CD4-positive, alpha-beta T cell treated with Interleukin-4 for 1 hour (primary cell): ENCODE measurements at places on chromosomes 7 and 10.

DNA sequence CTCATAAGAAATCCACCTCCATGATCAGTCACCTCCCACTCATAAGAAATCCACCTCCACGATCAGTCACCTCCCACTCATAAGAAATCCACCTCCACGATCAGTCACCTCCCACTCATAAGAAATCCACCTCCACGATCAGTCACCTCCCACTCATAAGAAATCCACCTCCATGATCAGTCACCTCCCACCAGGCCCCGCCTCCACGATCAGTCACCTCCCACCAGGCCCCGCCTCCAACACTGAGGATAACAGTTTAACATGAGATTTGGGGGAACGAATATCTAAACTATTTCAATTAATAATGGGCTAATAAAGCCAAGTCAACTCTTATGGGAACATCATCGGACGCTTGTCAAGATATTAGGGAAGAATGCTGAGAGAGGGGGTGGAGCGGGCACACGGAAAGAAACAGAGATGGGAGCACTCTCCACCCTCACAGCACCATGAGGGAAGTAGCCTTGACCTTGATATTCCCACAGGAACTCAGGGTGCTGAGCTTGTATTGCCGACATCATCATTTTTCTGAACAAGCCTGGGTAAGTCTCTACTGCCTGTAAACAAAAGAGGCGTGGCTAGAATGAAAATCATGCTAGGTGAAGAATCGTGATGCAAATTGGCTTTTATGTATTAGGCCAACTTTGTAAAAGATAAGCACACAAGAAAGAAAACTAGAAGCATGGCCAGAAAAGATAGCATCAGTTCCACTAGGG is 303.5 kb upstream of the KLF6 start:
- no peak for DNase-seq

DNA sequence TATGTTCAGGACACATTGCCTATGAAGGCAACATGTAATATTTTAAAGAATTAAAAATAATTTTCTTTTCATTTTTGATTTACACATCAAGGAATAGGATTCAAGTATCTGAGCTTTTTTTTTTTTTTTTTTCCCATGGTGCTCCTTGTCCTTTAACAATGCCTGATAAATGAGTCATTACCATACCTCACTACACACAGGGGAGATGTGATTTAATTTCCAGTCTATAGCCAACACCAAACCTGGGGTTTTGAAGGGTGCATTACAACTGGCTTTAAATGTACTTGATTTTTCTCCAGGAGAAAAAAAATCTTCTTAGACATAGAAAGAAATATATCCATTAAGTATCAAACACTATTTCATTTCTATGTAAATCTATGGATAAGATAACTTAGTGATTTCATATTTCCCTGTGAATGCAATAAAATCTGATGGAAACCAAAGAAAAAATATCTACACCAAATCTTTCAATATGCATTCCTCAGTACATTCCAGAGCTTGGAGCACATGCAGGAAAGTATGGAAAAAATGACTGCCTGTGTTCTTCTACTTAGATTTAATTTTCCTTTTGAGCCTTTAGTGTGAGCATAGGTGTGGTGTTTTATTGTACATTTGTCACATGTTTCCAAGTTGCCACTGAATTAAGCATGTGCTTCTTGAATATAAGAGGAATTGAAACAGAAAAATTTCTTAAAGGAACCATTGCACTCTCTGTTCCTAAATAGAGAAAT is 204.8 kb upstream of the MEOX2 start:
- DNase-seq, result no peak

GRCh38 chr7:91596287-91596686 is 284.2 kb downstream of the MTERF1 start:
- DNase-seq, result no peak

DNA sequence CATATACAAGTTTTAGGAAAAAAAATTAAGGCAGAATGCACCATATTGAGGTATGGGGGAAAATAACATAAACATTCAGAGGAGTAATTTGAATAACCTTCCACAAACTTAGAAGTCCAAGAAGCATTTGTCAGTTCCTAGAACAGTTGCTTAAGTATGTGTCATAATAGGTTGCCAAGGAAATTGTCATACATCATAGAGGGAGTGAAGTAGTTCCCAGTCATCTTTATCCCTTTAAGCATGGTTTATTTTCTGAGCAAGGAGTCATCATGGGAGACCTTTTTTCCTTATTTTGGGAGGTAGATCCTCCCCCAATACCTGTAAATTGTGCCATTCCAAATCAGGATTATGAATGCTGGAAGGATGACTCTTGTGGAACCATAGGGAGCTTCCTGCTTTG is at the start of gene SSMEM1:
SSMEM1 (plus strand) TSS at position 219 of the 400 bp plus-strand sequence; CDS start at position 270, 51 bp downstream.
- no peak for DNase-seq

DNA sequence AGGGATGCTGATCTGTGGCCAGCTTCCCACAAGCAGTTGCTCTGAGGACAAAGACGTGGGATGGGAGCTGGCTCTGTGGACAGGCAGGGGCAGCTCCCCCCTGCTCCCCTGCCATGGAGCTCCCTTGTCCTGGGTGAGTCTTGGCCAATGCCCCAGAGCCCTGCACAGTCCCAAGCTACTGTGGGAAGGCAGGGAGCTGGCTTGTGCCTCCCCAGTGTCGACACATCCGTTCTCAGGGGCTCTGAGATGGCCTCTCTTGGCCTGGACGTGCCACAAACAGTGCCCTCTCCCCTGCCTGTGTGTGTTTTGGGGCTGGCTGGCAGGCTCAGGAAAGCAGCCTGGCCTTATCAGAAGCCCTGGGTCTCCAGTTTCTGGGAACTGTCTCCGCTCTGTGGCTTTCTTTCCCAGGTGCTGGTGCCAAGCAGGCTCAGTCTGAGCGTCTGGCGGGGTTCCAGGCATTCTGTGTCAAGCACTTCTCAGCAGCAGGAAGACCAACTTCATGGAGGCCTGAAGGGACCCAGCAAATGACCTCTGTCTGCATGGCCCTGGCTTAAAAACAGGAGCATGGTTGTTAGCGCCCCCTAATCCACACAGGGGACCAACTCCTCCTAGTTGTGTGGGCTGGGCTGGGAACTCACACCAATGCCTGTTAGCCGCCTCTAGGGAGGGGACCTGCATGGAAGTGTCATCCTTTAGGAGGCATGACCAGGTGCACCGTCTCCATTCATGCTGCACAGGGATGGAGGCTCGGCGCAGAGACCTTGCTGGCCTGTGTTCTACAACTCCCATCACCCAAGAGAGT is 375.2 kb downstream of the RPS24 start:
- DNase-seq, result no peak

DNA sequence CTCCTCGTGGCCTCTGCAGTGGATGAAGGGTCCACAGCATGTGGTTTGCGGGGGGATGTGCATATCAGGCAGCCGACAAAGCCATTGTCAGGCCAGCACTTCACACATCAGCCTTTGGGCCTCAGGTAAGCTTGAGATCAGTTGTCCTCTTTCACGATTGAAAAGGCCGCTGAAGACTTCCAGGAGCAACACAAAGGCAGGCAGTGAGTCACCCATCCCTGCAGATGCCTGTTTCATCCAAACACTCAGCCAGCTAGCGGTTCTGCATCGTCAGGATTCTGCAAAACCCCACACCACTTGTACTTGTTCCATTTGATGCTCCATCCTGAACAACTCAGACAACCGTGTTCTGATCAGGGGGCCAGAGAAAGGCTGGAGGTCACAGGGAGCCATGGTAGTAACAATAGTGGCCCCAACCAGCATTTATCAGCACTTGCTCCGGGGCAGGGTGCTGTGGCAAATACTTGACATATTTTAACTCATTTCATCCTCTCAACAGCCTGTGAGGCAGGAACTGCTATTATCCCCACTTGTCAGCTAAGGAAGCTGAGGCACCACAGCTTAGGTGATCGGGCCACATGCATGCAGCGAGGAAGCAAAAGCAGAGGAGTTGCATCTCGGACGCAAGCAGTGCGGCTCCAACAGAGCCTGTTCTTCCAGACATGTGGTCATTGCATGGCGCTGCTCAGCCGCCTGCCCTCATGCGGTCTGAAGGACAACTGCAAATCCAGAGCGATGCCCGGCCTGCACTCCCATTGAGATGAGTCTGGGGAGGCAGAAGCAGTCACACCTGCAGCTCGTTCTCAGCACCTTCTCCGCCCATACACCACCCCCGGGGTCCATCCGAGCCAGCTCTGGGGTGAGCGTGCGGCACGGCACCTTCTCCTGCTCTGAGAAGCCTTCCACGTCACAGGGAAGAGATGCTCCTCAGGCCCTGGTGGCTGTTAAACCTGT is 144.9 kb downstream of the PAXIP1 start:
- no peak for DNase-seq
